ENCODE measurements at places on chromosomes 3 and 15.
A peak's percentile ranks its signal among the peaks of the same experiment; 100 is the strongest.

DNA sequence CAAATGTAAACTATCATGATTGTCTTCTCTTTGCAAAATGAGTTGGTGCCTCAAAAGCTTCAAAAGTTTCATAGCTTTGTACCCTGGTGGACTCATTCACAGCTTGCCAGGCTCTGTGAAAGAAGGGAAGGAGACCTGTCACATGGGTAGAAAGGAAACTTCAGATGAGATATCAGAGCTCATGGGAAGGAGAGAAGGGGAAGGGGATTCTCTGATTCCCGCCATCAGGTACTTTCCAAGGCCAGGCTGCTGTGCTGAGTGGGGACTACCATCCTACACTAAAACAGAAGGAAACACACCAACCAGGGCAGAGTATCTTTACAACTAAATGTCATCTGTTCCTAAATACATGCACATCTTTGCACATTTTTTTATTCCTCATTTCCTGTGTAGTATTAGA lies 9.2 kb downstream of the ILDR1 start:
- no peak for DNase-seq

GRCh38 chr3:161310649-161311423 lies 60.5 kb downstream of the SPTSSB start:
- no peak for DNase-seq

- DNase-seq: no peak
Observed at GRCh38 chr3:53139906-53140846, 9.9 kb upstream of the RFT1 start.

DNA sequence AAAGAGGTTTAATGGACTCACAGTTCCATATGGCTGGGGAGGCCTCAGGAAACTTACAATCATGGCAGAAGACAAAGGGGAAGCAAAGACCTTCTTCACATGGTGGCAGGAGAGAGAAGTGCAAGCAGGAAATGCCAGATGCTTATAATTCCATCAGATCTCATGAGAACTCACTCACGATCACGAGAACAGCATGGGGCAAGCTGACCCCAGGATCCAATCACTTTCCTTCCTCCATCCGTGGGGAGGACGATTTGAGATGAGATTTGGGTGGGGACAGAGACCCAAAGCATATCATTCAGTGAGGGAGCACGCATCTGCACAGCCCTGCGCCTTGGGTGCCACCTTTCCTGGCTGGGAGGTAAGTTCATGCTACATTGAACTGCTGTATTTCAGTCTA lies 234.1 kb upstream of the ATP10A start:
- no peak for DNase-seq

GRCh38 chr15:62306851-62307504 lies 141.9 kb upstream of the C2CD4B start:
- DNase-seq: peak; percentile 39

DNA sequence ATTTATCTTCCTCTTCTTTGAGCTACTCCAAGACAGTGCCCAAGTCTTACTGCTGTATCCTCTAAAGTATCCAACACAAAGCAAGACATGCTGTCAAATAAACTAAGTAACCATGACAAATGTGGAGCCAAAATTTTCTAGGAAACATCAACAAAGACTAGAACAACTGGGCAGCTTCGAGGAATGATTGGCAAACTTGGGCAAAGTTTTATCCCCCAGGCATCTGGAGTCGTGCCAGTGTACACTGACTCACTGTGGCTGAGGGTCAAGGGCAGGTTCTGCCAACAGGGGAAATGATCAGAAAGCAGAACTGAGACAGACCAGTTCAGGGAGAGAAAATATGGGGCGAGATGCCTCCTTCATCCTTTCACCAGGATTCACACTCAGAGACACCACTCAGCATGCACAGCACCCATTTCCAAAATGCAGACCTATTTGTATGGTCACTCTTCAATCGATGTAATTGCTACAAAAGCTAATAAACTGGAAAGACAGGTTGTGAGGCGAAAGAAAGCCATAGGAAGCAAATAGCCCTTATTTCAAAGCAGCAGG lies 65.8 kb downstream of the MB21D2 start:
- peak; percentile 90 for DNase-seq

DNA sequence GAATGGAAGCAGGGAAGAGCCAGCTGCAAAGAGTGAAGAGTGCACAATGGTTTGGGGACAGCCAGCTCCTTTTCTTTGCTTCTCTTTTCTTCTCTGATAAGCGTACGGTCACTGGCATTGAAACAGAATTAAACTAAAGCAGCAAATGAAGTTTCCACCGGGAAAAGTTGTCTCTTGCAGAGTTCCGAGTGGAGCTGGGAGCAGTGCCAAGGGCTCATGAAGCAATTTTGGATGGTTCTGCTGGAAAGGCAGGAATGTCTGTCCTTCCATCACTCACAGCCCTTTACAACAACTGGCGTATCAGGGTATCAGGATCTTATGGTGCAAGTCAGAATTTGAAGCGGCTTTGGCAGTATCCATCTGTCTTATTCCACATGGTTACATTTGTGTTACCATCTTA lies 1042.9 kb downstream of the NTRK3 start:
- DNase-seq: no peak

GRCh38 chr3:72143322-72143721 lies 358.4 kb upstream of the PROK2 start:
- DNase-seq: peak; percentile 11

DNA sequence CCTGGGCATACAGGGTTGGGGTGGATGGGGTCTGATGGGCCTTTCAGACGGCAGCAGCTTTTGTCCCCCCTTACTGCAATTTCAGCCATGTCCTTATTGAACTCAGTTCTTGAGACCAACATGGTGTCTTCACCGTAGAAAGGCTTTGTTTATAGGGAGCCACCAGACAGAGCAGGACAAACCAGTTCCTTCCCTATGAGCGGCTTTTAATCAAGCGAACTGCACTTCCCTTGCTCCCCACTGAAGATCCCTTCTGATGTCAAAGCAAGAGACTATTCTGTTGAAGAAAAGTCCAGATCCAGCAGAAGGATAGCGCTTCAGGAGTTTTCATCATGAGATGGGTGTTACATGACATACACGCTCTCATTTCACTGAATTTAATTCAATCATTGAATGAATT lies 100.4 kb downstream of the CD47 start:
- no peak for DNase-seq

DNA sequence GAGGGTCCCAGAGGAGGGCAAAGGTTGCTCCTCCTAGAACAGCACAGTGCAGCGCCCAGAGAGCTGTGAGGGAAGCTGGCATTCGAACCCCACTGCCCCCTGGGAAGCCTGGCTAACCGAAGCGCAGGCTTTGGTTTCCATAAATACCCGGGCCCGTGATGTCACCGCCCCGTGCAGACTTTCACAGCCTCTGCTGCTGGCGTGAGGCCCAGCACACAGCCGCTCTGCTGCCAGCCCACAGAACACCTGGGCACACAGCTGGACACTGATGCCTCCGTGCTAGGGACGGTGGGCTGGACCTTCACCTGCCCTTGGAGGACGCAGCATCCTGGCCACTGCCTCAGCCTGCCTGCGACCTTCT lies 1.0 kb downstream of the IQSEC1 start:
- no peak for DNase-seq

- no peak for DNase-seq
Observed at GRCh38 chr15:78224023-78224411, 10.3 kb downstream of the ACSBG1 start.

GRCh38 chr15:92231461-92231860 lies 162.2 kb upstream of the ST8SIA2 start:
- DNase-seq: no peak

DNA sequence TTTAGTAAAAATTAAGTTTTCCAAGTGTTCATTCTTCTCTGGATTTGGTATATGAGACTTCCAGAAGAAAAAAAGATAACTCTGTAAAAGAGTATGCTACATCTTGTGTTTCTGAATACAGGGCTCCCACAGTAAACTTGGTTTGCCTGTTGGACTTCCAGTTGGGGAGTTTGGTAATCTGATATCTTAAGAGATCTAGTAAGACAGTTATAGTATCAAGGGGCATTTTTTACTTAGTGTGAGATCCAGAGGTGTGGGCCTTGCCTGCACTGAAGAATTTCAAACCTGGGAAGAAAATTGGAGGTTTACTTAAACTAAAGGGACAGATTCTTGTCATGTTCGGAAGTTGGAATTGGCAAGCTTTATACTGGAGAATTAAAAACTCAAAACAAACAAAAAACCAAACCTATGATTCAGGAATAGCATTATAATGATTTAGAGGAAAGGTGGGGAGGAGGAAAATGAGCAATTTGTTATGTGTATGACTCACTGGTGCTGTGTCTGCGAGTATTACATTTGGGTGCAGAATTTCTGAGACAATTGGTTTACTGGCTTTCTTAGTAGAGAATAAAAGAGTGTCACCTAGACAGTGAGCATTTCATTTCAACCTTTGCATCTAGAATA lies 58.9 kb upstream of the ULK4 start:
- no peak for DNase-seq

GRCh38 chr3:100263583-100263982 lies 2.8 kb downstream of the TBC1D23 start:
- DNase-seq: no peak

DNA sequence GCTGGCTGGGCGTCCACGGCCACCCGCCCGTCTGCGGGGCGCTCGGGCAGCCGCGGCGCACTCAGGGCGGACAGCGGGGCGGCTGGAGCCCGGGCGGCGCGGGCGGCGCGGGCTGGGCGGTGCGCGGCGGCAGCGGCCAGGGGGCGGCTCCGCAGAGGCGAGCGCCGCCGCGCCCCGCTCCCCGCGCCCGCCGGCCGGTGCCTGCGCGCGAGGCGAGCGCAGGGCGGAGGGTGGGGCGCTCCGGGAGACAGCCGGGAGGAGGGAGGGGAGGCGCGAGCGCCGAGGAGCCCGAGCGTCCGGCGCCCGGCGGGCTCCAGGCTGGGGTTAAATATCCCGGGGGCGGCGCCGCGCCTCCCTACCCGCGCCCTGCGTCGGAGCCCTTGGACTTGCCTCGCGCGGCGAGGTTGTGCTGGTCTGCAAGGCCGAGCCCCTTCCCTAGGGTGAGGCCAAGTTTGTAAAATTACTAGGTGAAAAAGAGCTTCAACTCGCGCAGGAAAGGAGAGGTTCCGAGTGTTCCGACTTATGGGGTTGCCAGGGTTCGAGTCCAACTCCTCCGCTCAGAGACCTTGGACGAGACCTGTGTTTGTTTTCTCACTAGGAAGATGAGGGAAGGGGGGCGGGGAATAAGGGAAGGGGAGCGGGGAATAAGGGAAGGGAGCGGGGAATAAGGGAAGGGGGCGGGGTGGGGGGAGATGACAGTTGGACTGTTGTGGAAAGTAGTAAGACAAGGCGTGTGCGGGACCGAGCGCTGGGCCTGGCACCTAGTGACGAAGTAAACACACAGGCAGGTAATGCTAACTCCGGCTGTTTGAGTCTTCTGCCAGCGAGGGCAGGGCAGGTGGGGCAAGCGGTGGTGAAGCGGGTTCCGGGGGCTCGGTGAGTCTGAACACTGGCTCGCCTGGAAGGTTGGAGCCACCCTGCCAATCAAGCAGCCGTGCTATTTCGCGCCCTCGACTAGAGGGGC lies at the start of gene TNFAIP8L3:
Gene TNFAIP8L3, minus strand, starts transcription at position 301 of the 964 bp plus-strand sequence. CDS start 311 bp downstream, outside the sequence.
- no peak for DNase-seq

- DNase-seq: no peak
Observed at GRCh38 chr3:147656023-147656422, 246.9 kb downstream of the ZIC1 start.

DNA sequence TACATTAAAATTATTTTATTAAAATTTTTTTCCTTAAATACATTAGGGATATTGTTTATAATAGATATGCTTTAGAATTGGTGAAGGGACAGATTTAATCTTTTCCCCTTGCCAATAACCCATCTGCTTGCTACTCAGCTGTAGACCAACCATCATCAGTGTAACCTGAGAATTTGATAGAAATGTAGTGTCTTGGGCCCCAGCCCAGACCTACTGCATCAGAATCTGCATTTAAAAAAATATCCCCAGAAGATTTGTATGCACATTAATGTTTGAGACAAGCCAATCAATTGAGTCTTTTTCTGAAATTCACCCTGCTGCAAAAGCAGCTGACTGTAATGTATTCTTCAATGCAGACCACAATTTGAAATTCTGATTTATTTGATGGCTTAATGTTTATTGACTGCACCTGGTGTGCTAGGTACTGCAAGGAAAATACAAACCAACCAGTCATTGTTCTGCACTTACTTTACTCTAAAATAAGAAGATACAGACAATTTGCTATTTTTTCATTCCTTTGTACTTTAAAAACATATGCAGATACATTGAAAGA lies 190.7 kb upstream of the SGO1 start:
- DNase-seq: no peak

DNA sequence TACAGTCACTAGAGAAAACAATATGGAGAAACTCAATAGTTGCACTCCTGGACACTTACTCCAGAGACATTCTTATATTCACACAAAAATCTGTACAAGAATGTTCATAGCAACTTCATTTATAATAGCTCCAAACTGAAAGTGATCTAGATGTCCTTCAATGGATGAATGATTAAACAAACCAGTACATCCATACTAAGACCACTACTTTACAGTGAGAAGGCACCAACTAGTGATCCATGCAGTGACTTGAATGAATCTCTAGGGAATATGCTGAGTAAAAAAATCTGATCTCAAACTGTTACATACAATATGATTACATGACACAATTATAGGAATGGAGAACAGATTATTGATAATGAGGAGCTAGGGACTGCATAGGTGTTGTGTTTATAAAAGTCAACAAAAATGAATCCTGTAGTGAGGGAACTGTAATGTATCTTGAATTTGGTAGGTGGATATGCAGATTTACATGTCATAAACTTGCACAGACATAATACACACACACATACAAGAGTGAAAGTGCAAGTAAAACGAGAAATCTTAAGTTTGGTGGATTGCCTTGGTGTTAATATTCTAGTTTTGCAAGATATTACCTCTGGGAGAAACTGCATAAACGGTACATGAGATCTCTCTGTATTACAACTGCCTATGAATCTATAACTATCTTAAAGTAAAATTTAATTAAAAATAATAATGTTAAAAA lies 85.7 kb downstream of the SPATA16 start:
- DNase-seq: no peak

DNA sequence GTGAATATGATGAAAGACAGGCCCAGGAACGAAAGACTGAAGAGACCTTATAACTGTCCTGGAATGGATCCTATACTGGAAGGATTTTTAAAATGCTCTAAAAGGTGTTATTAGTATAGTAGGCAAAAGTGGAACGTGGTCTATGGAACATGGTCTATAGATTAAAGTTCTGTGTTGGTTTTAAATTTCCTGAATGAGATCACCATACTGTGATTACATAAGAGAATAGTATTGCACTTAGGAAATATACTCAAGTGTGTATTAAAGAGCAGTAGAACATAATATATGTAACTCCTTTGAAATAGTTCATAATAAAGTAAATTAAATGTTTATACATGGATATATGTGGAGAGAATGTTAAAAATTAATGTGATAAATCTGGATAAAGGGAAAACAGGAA lies 68.2 kb downstream of the SPRED1 start:
- no peak for DNase-seq

GRCh38 chr3:195260280-195260905 lies 10.6 kb downstream of the XXYLT1 start:
- DNase-seq: no peak

GRCh38 chr15:39124553-39125171 lies 456.2 kb upstream of the THBS1 start:
- DNase-seq: no peak
